NCI-H1092 treated with DMSO at 0.1 percent for 48 hours (cell line): ENCODE measurements at places on chromosomes 16 and 17.

DNA sequence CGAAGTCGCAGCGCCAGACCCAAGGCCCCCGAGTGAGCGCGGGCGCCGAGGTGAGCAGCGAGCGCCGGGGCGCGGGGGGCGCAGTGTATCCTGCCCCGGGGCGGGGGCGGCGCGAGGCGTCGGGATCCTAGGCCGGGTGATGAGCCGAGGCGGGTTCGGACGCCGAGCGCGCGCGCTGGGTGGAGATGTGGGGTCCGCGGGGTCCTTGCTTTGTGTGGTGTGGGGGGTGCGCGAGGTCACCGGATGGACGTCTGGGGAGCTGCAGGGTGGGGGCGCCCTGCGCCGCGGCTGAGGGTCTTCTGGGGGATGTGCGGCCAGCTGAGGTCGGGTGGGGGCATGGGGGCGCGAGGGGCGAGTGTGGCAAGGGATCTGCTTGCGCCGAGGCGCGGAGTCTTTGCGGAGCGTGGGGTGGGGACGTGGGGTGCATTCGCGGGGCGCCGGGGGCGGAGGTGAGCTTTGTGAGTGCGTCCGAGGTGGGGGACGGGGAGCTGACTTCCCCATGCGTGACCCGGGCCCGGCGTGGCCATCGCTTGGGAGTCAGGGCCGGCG lies 560 bp downstream of the RAI1 start:
- peak; percentile 25 for DNase-seq

DNA sequence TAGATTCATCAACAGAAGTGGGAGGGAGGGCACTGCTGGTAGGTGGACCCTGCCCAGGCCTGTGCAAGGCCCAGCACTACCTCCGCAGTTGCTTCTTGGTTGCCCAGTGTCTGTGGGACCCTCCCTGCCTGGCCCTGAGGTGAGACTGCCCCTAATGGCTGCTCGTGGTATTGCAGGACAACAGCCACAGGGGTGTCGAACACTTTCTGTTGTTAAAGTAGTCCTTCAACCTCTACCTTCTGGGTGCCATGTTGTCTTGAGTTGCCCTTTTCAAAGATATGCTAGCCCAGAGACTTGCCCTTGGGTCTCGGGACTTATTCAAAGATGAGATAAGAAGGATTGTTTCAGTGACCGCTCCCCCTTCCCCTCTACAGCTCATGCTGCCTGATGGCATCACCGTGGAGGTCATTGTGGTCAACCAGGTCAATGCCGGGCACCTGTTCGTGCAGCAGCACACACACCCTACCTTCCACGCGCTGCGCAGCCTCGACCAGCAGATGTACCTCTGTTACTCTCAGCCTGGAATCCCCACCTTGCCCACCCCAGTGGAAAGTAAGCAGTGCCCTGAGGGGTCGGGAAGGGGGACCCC lies 29.1 kb downstream of the AKAP1 start:
- peak; percentile 28 for DNase-seq

- no peak for DNase-seq
These were observed 74.3 kb downstream of the AXIN2 start for GRCh38 chr17:65487161-65487560.

DNA sequence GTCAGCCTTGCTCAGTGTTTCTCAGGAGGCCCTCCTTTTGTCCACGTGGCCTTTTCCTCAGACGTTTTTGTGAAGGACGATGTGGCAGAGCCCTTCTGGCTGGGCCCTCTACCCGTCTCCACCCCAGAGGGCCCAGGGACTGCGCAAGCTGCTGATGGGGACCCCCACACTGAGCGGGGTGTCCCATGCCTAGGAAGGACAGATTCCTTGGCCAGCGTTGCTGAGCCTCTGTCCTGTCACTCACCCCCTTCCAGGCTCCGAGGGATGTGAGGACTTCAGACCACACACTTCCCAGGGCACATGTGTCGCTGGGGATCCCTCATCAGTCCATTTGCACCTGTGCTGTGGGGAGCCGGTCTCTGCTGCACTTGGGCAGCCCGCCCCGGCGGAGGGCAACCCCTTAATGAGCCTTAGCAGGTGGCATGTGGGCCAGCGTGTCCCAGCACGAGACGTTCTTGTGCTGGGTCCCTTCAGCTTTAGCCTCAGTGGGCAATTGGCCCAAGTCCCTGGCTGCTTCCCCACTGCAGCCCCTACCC lies 48.3 kb downstream of the NT5M start:
- DNase-seq = no peak

DNA sequence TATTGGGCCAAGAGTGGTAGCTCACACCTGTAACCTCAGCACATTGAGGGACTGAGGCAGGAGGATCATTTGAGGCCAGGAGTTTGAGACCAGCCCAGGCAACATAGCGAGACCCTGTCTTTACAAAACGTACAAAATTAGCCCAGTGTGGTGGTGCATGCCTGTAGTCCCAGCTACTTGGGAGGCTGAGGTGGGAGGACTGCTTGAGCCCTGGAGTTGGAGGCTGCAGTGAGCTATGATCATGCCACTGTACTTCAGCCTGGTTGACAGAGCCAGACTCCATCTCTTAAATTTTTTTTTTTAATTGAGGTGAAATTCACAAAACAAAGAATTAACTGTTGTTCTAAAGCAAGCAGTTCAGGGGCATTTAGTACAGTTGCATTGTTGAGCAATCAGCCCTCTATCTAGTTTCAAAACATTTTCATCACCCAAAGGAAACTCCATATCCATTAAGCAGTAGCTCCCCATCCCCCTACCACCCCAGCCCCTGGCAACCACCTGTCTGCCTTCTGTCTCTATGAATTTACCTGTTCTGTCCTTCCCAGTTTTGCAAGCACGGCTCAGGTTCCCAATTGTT lies 15.6 kb downstream of the SNX29 start:
- DNase-seq = no peak

GRCh38 chr17:40553694-40554534 lies 11.4 kb downstream of the CCR7 start:
- no peak for DNase-seq

- DNase-seq = no peak
These were observed at the start of gene CCL13 for GRCh38 chr17:34356194-34356593. CCL13 (plus strand) TSS chr17:34356480; CDS start chr17:34356527, 47 bp downstream.

GRCh38 chr16:28112908-28113307 lies 49.4 kb upstream of the GSG1L start:
- DNase-seq = no peak

DNA sequence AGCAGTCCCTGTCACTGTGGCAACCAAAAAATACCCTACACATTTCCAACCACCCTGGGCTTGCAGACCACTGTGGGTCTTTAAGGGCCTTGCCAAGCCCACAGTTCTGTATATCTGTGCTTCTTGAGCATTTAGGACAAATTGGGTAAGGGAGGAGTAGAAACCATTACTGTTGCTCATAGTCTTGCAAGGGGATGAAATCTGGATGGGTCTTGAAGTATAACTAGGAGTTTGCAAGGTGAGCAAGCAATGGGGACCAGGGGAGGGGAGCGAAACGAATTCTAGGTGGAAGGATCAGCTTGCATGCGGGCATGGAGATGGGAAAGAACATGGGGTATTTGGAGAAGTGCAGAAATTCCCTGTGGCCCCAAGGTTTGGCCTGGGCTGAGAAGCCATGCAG lies 202.9 kb downstream of the RAB11FIP4 start:
- no peak for DNase-seq

- no peak for DNase-seq
These were observed 60.7 kb upstream of the ADCY9 start for GRCh38 chr16:4176906-4177417.

DNA sequence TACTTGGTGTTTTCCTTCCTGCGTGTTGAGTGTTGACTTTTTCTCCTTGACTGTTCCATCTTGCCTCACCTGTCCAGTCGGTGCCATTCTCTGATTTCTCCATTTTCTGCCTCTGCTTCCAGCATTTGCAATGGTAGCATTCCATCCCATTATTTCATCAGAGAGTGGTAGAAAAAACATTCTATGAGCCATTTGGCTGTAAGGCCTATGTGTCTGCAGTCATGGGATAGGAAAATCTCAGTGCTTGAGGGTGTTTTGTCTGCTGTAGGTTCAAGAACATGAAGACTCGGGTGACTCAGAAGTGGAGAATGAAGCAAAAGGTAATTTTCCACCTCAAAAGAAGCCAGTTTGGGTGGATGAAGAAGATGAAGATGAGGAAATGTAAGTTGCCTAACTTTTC lies 2.7 kb downstream of the UTP18 start:
- DNase-seq = no peak

DNA sequence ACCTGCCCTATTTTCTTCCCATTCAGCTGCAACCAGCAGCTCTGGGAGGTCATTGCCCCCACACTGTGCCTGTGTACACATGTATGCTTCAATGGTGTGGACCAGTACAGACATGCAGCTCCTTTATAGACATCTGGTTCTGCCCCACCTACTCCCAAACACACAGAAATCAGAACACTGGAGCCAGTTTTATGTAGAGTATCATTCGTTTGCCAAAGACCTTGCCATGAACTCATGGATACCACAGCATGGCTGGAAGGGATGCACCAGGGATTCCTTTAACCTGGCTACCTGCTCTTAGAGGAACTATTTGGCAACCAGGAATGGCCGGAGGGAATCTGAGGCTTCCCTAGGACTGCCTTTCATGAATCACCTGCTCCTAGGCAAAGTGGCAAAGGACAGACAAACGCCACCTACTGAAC lies 60.4 kb downstream of the ZFHX3 start:
- no peak for DNase-seq

DNA sequence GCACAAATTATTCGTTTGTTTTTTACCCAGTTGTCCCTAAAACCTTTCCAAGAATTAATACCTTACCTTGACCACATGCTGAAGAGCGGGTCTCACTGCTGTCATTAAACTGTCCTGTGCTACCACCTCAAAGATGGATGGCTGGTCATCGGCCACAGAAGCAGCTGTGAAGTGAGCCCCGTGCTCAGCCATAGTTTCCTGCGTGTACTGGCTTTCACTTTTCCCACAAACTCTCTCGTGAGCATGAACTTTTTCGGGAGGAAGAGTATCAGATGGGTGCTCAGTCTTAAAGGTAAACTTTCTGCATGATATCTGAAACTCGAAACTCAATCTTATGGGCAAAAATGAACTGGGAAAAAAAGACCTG lies 558 bp downstream of the PEX12 start:
- no peak for DNase-seq

GRCh38 chr17:17626151-17626805 lies 34.8 kb upstream of the PEMT start:
- peak; percentile 44 for DNase-seq

GRCh38 chr16:72940886-72941285 lies 107.0 kb downstream of the ZFHX3 start:
- DNase-seq = no peak

GRCh38 chr16:84360170-84360569 lies 8.2 kb upstream of the ATP2C2 start:
- DNase-seq = no peak

DNA sequence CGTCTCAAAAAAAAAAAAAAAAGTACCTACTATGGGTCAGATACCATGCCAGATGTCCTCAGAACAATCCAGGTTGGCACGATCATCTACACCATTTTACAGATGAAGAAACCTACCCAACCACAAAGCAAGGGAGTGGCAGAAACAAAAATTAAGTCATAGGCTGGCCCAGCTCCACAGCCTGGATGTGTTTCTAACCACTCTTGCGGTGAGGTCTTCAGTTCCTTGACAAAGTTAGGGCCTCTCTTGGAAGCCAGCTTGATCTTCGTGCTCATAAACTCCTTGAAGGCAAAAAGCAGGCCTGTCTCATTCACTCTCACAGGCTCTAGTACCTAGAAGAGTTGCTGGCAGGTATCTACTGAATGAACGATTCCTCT lies 6.2 kb downstream of the GGA2 start:
- DNase-seq = no peak

DNA sequence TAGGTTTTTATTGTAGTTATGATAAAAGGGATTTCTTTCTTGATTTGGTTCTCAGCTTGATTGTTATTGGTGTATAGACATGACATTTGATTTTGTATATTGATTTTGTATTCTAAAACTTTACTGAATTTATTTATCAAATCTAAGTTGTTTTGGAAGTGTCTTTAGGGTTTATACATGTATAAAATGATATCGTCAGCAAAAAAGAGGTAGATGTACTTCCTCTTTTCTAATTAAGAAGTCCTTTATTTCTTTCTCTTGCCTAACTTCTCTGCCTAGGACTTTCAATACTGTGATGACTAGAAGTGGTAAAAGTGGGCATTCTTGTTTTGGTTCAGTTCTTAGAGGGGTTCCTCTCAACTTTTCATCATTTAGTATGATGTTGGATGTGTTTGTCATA lies 487.3 kb upstream of the KIF2B start:
- DNase-seq = no peak

- no peak for DNase-seq
These were observed 15.5 kb upstream of the SLC4A1 start for GRCh38 chr17:44283344-44284023.

DNA sequence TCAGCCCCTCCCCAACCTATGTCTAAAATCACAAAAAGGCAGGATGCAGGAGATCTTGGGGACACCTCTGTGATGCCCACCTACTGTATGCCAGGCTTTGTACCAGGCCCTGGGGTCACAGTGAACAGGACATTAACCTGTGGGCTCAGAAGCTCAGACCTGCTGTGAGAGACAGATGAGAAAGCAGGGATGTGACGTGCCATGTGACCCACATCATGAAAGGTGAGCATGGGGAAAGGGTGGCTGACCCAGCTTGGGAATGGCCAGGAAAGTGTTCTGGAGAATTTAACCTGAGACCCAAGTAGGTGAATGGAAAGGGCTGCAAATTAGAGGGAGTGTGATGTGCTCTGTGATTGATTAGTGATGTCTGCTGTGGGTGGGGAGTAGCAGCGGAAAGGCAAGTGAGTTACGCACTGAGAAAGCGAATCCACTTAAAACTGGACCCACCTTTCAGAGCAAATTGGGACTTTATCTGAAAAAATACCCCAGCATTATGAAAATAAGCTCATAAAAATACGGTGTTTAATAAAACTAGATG lies 132.2 kb downstream of the IRF8 start:
- no peak for DNase-seq

- no peak for DNase-seq
These were observed 112.6 kb downstream of the USP22 start for GRCh38 chr17:20930081-20930760.

- no peak for DNase-seq
These were observed 31.9 kb upstream of the HEATR6 start for GRCh38 chr17:60110586-60110985.

DNA sequence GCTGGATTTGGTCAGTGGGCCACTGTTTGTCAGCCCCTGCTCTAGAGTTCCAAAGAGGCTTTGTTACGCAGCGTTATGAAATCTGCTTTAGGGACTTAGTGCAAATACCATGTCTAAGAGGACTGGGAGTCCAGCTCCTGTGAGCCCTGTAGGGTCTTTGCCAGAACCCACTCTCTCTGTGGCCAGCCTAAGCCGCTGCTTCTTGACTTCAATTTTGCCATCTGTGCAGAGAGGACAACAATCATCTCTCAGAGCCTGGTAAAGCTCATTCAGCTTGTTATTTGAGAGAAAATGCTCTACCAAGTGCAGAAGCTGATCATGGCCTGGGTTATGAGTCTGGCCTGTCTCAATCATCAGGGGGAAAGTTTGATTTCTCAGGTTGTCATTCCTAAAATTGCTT lies 17.9 kb downstream of the CA10 start:
- DNase-seq = no peak
